ENCODE measurements at places on chromosomes 6 and 20.

GRCh38 chr6:119620846-119621555 is 271.4 kb upstream of the MAN1A1 start:
- DNase-seq: peak; percentile 94

- DNase-seq: peak; percentile 89
Observed at GRCh38 chr20:8331740-8332412, 199.8 kb downstream of the PLCB1 start.

GRCh38 chr6:6191476-6191875 is 129.0 kb downstream of the F13A1 start:
- DNase-seq: peak; percentile 23

GRCh38 chr6:104226790-104227446 is 632.8 kb downstream of the HACE1 start:
- DNase-seq: no peak

- no peak for DNase-seq
Observed at GRCh38 chr20:34537651-34538050, 20.9 kb upstream of the MAP1LC3A start.

- no peak for DNase-seq
Observed at GRCh38 chr6:46356543-46356942, 134.7 kb downstream of the RCAN2 start.

DNA sequence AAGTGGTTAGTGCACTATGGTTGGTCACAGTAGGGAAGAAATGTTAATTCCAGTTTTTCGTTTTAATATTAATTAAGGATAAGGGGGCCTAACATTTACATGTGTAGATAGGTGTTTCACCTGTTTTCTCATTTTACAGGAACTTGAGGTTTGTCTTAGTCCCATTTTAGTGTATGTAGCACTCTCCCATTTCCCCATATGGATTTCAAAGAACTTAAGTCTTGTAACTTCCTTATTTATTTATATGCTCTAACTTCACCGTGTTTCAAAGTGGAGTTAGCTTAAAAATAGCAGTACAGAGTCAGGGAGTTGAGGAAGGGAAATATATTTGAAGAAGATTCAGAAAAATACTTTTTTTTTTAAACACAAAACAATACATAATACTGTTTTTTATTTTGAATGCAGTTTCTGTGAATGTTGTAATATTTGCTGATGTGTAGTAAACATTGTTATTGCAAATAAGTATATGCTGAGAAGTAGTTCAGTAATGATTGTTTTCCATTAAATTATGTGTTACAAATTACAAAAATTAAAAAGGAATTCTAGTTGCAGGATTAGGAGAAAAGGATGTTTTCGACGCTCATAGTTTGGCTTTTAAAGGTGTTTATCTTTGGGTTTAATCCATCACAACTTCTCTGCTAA is 3.5 kb downstream of the SCAF8 start:
- no peak for DNase-seq

DNA sequence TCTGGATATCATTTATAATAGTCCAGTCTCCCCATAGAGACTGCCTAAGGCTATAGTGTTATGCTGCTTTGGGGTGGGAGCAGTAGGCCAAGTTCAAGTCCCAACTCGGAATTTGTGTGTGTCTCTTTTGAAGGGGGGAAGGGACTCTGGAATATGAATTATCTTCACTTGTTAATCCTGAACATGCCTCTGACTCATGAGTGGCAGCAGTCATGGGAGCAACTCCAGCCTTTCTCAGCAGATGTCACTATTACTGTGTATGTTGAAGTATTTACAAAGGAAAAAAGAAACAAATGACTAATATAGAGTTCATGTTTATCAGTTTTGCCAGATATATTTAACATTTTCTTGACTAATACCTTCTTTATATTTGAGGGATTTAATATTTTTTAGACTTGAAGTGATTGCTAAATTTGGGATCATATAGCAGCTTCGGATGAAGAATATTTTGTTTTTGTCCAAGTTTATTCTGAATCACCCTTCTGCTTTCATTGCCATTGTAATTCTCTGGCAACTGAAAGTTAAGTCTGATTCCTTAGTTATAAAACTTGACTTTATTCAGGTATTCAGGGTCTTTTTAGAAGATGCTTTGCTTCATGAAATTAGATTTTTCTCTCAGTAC is 23.4 kb downstream of the FAM217A start:
- peak; percentile 83 for DNase-seq

DNA sequence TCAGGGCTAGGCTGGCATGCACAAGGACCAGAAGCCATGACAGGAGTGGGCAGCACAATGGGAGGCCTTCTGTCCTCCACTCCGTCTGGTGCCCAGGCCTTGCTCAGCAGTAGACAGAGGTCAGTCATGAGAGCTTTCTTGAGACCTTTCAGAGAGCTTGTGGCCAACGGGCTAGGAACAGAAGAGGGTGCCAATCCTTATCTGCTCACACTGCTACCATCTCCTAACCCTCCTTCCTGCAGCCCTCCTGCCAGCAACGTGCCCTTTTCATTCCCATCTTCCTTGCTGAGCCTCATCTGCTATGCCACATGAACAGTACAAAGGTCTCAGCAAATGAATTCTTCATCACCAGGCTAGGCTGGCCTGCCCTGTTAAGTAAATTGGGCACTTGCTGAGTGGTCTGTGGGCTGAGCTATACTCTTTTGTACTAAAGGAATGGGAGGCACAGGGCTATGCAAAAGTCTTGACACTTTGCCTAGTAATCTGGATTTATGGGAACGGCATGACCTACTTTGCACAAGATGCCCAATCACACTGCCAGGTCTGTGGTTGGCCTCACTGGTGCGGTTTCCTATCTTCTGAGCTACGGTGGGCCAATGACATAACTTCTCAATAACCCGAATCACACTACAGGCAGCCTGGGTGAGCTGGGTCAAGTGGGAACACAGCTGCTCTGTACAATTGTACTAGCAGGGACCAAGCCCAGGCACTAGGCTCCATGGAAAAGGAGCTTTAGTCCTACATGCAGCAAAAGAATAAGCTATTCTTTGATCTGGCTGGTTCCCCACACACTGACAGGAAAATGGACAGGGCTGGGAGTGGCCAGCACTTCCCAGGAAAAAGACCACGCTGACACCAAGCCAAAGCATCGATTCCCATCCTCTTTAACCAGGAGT is 47.8 kb downstream of the ELOVL5 start:
- no peak for DNase-seq

GRCh38 chr6:80144753-80145315 is 38.4 kb downstream of the BCKDHB start:
- no peak for DNase-seq

- peak; percentile 73 for DNase-seq
Observed at GRCh38 chr6:6758915-6759654, 170.6 kb downstream of the LY86 start.
